ENCODE measurements at places on chromosomes 12 and 14.

- no peak for DNase-seq
These were observed 15.3 kb downstream of the DLK1 start for GRCh38 chr14:100741966-100742365.

- no peak for DNase-seq
These were observed 71.7 kb downstream of the DNAH10 start for GRCh38 chr12:123833830-123834229.

DNA sequence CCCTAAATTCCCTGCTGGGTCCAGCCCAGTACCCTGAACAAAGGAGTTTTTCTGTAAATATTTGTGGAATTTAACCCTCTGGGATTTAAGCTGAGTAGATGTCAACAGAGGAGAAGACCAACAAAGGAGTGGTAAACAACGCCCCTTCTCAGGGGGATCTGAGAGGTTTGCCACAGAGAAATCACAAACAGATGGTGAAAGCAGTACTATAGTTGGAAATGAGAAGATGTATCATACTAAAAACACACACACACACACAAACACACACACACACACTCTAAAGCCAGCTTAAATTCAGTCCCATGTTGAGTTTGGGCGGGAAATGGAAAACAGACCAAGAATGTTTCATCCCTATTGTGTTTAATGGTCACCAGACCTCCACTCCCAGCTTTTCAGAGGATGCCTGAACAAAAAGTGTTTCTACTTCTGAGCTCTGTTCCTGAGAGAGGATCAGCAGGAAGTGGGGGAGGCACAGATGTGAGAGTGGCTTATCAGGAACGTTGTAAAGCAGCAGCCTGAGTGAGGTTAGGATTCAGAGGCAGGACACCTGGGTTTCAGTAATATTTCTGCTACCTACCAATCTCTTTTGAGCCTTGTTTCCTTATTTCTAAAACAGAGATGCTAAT, 3.2 kb downstream of the BIN2 start:
- no peak for DNase-seq

DNA sequence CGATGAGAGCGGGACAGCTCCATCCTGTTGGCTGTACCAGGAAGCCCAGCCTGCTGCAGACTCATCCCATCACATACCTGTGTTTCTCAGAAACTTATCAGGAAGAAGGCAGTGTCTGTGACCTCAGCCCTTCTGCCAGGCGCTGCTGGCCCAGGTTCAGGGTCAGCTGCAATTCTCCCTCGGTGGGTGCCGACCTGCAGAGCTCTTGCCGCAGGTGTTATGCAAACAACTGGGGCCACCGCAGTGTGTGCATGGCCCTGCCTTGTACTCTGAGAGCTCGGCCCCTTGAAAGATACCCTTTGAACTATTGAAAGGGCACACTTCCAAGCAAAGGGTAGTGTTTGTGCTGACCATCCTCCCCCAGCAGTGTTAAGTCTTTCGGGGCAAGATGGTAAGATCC, 322.2 kb upstream of the DIO3 start:
- DNase-seq = no peak

DNA sequence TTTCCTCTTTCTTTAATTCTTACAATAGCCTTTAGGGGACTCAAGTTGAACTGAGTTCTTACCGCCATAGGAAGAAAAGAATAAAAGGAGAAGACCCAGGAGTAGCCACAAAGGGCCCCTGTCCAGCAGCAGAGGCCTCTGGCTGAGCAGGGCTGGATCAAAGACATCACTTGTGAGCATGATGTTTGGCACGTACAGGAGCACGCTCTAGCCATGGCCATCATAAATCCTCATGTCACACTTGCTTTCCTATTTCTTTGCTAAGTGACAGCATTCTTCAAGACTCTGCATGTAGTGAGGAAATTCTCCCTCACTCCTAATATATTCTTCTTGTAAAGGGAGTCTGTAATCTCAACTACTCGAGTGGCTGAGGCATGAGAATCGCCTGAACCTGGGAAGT, 15.7 kb downstream of the CLEC4C start:
- DNase-seq = no peak

DNA sequence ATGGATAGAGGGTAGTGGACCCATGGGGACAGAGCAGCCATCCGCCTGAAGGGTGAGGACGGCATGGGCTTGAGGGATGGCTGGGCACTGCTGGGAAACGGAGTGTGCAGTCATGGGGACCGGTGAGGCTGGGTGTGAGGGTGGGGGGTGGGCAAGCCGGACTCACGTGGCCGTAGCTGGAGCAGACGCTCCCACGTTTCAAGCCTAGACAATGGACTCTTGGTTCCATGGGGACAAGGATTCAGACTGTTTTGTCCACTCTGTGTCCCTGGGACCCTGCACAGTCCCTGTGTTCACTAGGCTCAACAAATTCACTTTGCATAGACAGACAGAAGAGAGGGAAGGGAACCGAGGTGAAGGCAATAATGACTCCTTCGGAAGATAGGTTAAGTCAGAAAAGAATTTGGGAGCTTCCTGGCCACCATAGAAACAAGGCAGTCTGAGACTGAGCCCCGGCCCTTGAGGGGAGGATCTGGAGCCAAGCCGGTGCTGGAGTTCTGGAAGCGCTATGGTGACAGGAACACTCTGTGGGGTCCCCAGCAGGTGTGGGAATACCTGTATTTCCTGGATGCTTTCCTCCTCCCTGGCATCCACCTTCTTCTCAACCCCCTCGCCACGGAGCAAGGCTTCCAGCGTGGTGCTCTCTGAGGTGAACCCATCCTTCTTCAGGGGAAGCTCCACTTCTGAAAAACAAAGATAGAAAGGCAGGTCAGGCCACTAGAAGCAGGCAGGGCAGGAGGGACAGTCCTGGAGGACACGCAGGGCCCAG, 162.5 kb downstream of the DPF3 start:
- DNase-seq = no peak

- DNase-seq = no peak
These were observed 11.7 kb downstream of the ITGA5 start for GRCh38 chr12:54407183-54407905.

GRCh38 chr14:24430682-24431568, 1.2 kb downstream of the KHNYN start:
- DNase-seq = no peak

- DNase-seq = no peak
These were observed 67.0 kb upstream of the CSRP2 start for GRCh38 chr12:76945867-76946266.

DNA sequence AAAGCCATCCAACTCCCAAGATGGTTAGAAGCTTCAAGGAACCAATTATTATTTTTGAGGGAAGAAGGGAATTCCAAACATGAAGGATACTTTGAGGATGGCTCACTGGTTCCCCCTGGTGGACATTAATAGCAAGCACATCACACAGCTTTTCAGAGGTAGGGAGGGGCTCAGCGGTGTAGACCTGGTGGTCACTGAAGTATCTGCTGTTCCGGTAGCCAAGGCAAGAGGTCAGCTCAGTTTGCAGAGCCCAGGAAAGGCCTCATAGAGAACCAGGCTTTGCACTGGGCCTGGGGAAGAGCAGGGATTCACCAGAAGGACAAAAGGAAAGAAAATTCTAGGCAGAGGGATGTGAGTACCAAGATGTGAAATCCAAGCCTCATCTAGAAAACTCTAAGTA, 118.7 kb downstream of the KSR2 start:
- DNase-seq = no peak

Measured in nucleus accumbens (tissue), 56 donors.